Cardiac muscle cell (in vitro differentiated cells and primary cell): ENCODE measurements at places on chromosomes 1 and 21.

DNA sequence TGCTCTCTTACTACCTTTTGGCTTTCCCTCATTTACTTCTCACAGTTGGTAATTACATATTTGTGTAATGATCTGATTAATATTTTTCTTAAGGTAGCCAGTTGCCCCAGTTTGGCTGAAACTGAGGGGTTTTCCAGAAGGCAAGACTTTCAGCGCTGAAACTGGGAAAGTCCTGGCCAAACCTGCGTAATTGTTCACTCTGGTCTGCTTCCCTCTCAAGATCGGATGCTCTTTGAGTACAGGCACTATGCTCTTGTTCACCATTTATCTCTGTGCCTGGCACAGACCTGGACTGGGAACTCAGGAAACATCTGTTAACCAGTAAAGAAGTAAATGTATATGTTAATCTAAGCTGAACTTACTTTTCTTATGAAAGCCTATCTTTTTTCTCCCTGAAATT lies 209.6 kb upstream of the HOOK1 start:
- H3K4me3 ChIP-seq = no peak overlapping the region
- no peaks in the 10 kb centered on the region for H3K4me1 ChIP-seq
- H3K36me3 ChIP-seq = no peaks in the 10 kb centered on the region
- H3K27ac ChIP-seq = no peak overlapping the region
- H3K27me3 ChIP-seq = no peaks in the 10 kb centered on the region
- no peak for DNase-seq

- peaks cover 3% of the 10 kb centered on the region for H3K36me3 ChIP-seq
- DNase-seq = peak; percentile 3
- H3K27ac ChIP-seq = no peak overlapping the region
- H3K4me3 ChIP-seq = no peak overlapping the region
- no peaks in the 10 kb centered on the region for H3K4me1 ChIP-seq
These were observed 4.8 kb downstream of the OVGP1 start for GRCh38 chr1:111422546-111423391.

DNA sequence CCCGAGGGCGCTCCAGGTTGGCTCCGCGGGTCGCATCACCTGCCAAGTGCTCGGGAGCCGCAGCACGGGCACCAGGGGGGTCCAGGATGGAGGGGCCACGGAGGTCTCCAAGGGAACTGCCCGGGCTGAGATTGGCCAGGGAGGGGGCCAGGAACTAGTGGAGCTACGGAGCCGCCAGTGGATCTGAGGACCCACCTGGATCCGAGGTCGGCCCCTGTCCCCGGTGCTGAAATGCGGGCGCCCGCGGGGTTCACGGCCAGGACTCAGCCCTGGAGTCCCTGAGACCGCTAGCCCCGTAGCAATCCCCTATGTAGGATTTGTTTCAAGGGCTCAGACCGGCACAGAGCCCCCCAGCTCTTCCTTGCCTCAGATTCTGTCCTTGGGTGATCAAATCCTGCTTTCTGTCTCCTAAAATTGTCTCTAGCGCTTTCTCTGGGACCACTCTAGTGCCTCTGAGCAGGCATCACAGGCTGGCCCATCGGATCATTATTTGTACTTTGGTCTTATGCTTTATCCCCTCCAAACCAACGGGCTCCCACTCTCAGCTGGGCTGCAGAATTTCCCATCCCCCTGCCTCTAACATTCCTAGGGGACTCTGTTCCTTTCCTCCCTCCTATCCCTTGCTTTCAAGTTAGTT lies 27.3 kb downstream of the KIAA2013 start:
- H3K36me3 ChIP-seq = no peaks in the 10 kb centered on the region
- no peak for DNase-seq
- H3K27me3 ChIP-seq = peaks cover 27% of the 10 kb centered on the region
- no peak overlapping the region for H3K4me3 ChIP-seq
- H3K27ac ChIP-seq = no peak overlapping the region

- DNase-seq = no peak
- H3K27me3 ChIP-seq = no peaks in the 10 kb centered on the region
- H3K4me1 ChIP-seq = no peaks in the 10 kb centered on the region
- H3K4me3 ChIP-seq = no peak overlapping the region
- H3K27ac ChIP-seq = no peak overlapping the region
These were observed 21.8 kb upstream of the RIMKLA start for GRCh38 chr1:42358791-42359190.

DNA sequence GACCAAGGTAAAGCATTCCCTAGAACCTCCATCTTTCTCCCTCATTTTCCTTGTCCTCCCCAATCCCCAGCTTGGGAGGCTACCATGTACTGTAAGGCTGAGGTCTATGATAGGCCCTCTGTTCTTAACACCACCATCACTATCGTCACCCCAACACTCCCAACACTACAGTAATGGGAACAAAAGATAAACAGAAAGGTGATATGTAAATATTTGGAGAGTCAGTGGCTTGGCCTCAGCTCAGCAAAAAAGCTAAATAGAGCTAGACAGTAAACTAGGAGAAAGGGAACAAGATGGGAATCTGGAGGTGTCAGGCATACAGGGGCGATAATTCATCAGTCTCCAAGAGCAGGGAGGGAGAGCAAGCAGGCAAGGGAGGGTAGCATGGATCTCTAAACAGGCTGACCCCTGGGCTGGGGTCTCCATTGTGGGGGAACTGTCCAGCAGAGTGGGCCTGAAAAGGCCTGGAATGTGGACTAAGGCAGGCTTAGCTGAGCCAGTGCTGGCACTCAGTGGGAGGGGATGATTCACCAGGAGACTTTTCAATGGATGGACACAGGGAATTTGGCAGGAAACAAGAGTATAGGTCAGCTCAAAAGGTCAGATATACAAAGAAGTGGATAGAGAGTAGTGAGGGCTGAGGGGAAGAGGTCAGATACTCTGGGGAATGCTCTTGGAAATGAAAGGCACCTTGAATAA lies 6.7 kb downstream of the WNT2B start:
- H3K4me3 ChIP-seq = no peak overlapping the region
- H3K27me3 ChIP-seq = peaks cover 19% of the 10 kb centered on the region
- DNase-seq = peak; percentile 49
- peaks cover 10% of the 10 kb centered on the region for H3K4me1 ChIP-seq
- H3K27ac ChIP-seq = no peak overlapping the region

DNA sequence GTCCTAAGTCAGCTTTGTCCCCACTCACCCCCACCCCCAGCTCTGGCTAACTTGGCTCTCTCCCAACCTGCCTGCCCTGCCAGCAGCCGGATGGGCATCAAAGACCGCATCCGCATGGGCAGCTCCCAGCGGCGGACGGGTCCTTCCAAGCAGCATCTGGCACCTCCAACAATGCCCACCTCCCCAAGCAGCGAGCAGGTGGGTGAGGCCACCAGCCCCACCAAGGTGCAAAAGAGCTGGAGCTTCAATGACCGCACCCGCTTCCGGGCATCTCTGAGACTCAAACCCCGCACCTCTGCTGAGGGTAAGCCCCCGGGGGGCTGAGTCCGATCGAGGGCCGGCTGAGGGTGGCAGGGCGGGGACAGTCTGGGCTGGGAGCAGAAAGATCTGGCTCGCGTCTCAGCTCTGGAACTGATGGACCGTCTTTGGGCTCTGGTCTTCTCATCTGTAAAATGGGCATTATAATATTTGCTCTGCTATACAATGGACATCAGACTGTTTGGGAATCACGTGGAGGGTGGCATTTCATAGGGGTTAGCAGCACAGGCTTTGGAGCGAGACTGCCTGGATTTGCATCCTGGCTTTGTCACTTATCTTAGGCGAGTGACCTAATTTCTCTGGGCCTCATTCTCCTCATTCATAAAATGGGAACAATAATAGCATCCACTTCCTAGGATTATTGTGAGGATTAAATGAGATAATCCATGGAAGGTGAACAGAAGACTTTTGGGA lies 31.0 kb downstream of the CITED4 start:
- no peak overlapping the region for H3K27ac ChIP-seq
- no peak for DNase-seq
- no peaks in the 10 kb centered on the region for H3K36me3 ChIP-seq
- no peaks in the 10 kb centered on the region for H3K27me3 ChIP-seq

DNA sequence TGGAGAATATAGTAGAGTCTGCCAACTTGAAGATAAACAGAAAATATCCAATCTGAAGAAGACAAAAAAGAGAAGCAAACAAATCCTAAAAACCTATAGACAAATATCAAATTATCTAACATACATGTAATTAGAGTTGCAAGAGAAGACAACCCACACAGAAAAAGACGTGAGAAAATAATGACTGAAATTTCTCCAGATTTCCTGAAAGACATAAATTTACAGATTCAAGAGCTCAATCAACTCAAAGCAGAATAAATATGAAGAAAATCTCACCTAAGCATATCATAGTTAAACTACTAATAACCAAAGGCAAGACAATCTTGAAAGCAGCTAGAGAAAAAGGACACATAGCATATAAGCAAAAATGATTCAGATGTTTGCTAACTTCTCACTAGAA lies 261.2 kb upstream of the NFIA start:
- H3K27me3 ChIP-seq = no peaks in the 10 kb centered on the region
- H3K27ac ChIP-seq = no peak overlapping the region
- H3K4me1 ChIP-seq = no peaks in the 10 kb centered on the region
- no peak overlapping the region for H3K4me3 ChIP-seq
- no peak for DNase-seq

DNA sequence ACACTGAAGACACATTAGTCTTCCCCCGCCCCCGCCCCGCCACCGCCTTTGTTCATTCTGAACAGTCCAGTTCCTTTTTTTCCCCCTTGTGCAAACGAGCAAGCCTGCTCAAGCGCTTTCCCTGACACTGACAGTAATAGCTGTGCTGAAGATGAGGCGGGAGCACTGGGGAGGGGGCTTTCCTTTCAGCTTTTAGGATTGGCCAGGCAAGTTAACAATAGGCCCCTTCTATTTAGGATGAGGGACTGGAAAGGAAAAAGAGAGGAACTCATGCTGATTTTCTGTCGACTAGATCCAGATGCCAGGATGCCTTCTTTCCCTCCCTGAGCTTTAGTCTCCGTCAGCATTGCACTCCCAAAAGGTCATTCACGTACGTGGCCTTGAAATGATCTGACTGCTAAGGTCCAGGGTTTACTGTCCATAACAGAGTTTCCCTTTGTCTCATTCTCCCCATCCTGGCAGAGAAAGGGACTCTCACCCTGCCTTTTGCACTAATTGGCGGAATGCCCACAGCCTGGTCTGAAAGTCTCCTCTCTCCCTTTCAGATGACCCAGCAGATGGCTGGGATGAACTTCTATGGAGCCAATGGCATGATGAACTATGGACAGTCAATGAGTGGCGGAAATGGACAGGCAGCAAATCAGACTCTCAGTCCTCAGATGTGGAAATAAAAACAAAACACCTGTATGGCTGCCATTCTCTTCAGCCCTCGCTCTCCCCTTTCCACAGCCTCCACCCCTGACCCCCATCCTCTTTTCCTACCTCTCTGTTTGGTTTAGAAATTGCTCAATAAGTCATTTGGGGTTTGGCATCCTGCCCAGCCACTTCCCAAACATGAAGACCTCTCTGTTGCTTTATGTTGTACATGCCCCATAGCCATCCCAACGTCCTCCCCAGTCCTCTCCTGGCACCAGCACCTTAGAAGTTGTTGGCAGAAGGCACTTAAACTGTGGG lies 28.6 kb upstream of the ZFP69B start:
- peaks cover 4% of the 10 kb centered on the region for H3K36me3 ChIP-seq
- no peak overlapping the region for H3K27ac ChIP-seq
- DNase-seq = no peak
